ENCODE measurements at places on chromosomes 11 and 22.

DNA sequence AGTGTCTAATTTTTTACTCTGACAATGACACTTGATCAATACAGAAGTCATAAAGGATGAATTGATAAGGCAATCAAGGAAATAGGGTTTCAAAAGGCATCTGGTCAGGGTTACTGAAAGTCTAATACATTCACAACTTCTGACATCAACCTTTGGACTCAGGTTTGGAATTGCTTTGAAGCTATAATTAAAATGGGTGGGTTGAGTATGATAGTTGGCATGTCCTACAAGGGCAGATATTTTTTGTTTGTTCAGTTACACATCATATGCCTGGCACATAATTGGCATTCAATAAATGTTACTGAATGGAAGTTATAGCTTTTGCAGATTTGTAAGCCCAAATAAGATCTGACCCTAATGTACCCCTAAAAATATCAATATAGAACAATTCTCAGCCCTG is 7.3 kb upstream of the FUT4 start:
- no peak for DNase-seq

DNA sequence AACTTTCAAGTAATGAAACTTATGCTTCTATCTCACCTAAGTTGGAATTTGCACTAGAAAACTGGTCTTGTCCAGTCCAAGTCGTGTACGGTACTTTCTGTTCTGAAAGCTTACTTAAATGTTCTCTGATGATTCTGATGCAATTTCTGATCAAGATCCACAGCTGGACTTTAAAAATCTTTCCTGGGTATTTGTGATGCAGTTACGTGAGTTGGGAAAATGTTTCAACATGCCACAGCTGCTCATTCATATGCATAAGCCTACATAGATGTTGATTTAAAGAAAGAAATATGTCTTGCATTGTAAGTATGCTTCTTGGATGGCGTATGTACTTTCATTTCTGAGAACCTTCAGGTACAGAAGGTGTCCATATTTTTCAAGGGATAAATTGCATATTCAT is 493.7 kb upstream of the CCDC90B start:
- DNase-seq = no peak

DNA sequence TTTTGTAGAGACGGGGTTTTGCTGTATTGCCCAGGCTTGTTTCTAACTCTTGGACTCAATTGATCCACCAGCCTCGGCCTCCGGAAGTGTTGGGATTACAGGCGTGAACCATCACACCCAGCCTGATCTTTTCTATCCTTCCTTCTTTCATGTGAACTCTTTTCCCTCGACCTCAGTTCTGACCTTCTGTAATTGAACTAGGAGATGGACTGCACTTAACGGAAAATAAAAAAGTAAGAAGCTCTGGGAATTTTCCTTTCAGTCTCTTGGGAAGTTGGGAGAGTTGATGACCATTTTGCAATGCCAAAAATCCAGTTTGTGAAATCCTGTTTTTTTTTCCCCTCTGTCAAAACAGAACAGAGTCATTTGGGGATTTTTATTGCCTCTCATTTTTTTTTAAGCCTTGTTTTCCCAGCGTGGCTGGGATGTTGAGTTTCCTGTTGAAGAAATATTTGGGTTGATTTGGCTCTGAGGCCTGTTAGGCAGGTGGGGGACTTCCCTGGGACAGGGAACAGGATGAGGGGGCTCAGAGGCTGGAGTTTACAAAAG is 26.9 kb upstream of the CYB5R3 start:
- DNase-seq = no peak

DNA sequence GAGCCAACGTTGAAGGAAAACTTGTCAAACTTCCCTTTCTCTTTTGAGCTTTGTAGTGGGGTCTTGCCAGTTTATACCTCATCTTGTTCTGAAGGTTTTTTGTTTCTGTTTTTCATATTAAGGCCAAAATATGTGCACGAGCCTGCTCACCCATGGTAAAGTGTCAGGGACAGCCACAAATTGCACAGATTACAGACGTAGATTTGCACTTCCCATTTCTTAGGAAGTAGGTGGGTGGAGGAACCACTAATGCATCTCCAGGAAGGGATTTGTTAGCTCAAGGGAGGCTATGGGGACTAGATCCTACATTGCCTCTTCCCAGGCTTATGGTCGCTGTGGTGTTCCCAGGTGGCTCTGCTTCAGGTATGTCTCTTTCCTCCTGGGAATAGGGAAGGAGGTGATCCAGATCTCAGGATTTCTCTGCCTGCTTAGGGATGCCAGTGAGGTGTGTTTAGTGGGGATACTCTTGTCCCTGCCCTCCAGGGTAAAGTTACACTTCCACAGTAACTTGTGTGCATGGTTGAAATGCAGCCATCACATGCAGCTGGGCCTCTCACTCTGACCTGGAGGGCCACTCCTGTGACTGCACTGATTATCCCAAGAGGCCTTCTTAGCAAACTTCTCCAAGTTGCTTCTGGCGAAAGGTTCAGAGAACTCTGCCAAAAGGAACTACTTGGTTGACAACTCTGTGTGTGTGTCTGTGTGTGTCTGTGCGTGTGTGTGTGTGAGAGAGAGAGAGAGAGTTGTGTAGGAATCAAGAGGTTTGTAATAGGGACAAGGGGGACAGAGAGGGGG is 9.8 kb downstream of the PPFIBP2 start:
- DNase-seq = no peak

GRCh38 chr11:110856996-110857812 is 145.0 kb upstream of the ARHGAP20 start:
- no peak for DNase-seq

DNA sequence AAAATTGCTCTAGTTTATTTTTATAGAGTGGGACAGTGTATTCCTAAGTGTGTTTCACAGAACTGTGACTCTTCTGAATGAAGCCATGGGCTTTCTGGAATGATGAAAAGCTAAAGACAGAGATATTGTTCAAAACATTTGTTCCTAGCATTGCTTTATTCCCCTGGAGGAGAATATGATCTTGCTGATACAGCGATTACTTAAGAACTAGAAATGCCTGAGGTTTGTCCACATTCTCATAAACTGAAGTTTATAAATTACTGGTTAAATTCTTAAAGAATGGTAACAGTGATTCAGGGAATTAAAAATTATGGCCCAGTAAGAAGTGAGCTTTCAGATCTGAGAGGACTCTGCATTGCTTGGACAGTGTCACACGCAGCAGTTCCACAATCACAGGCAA is 690.3 kb downstream of the FAM181B start:
- DNase-seq = no peak

GRCh38 chr22:37219533-37219932 is 7.3 kb upstream of the SSTR3 start:
- DNase-seq = no peak

- no peak for DNase-seq
These were observed 13.5 kb downstream of the SOX10 start for GRCh38 chr22:37970864-37971263.

DNA sequence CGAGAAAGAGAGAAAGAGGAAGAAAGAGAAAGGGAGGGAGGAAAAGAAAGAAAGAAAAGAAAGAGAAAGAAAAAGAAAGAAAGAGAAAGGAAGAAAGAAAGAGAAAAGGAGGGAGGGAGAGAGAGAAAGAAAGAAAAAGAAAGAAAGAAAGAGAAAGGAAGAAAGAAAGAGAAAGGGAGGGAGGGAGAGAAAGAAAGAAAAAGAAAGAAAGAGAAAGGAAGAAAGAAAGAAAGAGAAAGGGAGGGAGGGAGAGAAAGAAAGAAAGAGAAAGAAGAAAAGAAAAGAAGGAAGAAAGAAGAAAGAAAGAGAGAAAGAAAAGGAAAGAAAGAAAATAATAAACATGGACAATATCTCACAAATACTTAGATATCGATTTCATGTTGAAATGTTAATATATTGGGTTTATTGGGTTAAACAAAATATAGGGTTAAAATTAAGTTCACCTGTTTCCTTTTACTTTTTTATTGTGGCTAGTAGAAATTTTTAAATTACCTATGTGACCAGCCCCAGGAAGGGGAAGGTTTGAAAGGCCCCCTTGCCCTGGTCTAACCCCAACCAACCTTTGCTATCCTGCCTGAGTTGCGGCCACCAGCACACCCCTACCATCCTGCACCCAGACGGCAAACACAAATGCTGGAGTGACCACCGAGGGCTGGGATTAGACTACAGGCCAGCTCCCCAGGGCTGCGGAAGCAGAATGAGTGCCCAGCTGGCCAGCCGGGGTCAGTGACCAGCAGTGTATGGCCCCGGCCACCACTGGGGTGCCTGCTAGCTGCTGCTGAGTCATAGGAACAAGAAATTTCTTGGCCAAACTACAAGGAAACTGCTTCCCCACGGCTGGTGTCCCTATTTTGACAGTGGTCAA is 81.0 kb upstream of the FGF3 start:
- DNase-seq = no peak

- DNase-seq = no peak
These were observed 32.0 kb downstream of the DGCR2 start for GRCh38 chr22:19090183-19090582.

DNA sequence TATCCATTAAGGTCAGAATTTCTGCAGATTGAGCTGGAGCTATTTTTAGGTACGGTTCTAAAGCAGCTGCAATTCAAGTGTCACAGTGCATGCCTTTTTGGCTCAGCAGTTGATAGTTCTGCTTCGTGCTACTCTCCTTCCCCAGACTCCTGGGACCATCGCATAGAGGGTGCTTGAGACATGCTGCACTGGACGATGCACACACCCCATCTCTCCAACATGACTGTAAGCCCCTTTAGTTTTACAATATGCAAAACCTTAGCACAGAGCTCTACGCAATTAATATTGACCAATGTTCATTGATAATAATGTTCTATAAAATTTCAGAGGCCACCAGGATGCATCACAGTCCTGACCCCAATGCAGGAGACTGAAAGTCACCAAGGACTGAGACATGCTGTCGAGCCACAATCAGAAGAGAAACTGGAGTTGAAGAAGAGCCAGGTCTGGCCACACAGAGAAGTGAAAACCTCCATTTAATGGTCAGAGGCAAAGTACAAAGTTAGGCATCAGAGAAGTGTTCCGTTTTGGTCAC is 120.9 kb upstream of the ZC3H12C start:
- DNase-seq = no peak

GRCh38 chr11:57873196-57873911 is 111.8 kb downstream of the CTNND1 start:
- no peak for DNase-seq

DNA sequence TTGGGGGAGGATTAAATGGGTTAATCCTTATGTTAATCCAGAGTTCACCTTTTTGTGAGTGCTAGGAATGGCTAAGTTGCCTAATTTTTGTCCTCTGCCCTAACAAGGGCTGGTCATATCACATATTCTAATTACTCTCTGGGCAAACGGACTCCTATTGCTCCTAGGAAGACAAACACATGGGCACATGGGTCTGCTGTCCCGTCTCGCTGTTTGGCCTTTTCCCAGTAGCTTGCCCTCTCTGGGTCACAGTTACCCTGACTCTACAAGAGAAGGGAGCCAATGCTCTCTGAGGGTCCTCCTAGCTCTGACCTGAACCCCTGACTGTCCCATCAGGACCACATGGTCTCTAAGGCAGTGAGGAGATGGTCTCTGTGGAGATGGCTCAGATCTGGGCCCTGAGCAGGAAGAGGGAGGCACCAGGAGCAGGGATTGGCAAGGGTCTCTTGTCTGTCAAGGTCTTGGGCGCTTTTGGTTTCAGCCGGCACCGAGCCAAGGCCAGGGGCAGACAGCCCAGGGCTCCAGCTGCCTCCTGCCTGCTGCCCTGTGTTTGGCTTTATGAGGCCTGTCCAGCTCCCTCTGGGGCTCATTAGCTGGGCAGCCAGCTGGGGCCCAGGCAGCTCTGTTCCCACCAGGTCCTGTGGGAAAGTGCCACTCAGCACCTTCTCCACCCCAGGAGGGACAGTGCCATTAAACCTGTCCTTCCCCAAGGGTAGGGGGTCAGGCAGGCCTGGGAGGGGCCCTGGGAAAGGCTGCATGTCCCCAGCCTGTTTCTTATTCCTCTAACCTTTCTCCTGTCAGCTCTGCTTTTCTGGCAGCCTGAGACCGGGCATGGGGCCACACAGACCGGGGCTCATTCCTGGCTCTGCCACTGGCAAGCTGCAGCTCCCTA is 559.9 kb downstream of the MN1 start:
- no peak for DNase-seq

GRCh38 chr11:44400431-44400830 is 90.5 kb upstream of the ALX4 start:
- no peak for DNase-seq

DNA sequence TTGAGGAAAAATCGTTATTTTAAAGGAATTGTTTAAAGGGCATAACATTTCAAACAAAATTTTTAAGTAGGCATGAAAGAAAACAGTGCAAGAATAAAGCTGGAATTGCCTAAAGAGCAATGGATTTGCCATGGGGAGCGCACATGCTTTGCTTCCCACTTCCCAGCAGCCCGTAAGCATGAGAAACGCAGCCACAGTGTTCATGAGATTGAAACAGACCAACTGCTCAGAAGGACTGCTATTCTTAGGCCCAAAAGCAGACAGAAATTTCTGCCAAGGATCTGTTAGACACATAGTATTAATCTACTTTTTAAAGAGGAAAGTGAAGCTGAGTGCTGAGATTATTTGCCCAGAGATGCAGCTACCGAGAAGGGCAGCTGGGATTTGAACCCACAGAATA is 34.2 kb upstream of the TSKU start:
- no peak for DNase-seq

DNA sequence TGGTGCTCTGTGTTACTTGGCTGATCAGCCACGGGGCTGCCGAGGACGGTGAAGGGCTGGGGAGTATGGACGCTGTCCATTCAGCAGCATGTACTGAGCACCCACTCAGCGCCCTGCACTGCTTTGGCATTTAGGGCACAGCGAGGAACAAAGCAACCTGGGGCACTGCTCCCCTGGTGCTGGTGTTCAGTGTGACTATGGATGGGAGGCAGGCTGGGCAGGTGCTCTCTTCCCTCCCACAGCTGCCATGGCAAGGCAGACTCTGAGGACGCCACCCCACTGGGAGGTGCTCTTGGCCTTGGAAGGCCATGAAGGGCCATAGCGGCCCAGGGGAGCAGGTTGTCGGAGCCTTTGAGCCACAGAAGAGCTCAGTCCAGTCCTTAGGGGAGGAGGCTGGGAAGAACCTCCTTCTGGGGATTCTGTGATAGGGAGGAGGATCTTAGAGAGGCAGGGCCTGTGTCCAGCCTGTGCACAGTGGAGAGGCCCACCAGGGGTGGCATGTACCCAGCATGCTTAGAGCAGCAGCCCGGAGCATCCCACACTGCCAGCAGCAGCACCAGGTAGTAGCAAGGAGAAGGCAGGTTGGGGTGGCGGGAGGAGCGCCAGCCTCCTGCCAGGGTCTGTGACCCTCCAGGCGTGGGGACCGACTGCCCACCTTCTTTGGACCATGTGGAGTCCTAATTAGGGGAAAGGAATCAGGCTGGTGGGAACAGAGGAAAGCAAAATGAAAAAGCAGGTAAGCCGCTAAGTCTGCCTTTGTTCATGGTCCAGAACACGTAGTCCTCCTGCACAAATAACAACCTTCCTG is 141.8 kb downstream of the MPPED1 start:
- DNase-seq = no peak

GRCh38 chr11:65781962-65782815 is 1.4 kb upstream of the AP5B1 start:
- no peak for DNase-seq

DNA sequence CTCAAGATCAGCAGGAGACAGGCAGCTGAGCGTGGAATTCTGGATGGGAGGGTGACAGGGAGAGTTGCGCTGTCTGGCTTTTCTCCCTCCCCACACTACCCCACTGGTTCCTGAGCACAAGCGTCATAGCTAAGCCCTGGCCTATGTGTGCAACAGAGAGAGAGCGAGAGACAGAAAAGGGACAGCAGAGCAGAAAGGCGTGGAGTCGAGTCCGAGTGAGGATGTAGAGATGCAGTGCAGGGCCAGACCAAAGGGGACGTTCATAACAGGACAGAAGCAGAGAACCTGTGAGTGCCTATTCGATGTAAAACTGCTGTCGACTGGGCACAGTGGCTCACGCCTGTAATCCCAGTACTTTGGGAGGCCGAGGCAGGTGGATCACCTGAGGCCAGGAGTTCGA is 94.0 kb upstream of the TMEM45B start:
- DNase-seq = no peak

Measured in stimulated activated CD8-positive, alpha-beta memory T cell treated with anti-CD3 and anti-CD28 coated beads, Interleukin-2, amount 100 ng/mL, for 1 hour (primary cell).